Stimulated activated CD4-positive, alpha-beta T cell treated with anti-CD3 and anti-CD28 coated beads, Interleukin-12 subunit alpha, Interleukin-12 subunit beta, amount 100 ng/mL, for 24 hours (primary cell): ENCODE measurements at places on chromosomes 13 and 19.

DNA sequence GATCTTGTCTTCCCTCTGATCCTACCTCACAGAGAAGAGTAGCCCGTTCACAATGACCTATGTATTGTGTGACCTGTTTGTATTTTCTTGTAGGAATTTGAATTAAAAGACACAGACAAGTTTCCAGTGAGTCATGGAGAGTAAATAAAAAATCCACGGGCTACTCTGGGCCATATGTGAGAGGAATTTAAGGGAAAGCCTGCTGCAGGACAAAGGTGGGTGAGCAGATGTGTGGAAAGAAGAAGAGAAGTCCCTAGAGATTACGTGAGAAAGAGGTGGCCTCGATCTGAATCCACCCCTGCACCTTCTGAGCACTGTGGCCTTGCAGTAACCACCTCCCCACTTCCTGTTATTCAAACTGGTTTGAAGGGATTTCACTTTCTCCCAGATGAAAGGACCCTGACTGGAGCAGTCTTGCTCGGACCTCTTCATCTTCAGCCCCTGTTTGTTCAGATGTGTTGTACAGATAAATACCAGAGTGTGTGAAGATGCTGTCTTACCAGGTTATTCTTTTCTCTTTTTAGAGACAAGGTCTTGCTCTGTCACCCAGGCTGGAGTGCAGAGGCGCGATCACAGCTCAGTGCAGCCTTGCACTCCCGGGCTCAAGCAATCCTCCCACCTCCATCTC lies 205.4 kb downstream of the PDS5B start:
- no peak for DNase-seq

DNA sequence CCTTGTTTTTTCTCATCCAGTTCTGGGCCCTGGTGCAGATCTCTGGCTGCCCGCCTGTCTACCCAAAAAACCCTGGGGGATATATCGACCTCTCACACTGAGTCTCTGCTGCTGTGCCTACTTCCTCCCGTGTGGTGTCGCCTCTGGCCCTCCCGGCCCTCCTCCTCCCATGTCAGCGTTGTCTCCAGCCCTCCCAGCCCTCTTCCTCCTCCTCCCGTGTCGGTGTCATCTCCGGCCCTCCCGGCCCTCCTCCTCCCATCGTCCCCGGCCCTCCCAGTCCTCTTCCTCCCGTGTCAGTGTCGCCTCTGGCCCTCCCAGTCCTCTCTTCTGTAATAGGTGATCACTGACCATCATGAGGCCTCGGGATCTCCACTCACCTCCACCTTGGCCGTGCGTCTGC lies 81.8 kb downstream of the GPR12 start:
- DNase-seq: no peak

GRCh38 chr13:98892077-98892476 lies 85.8 kb downstream of the DOCK9 start:
- DNase-seq: no peak

DNA sequence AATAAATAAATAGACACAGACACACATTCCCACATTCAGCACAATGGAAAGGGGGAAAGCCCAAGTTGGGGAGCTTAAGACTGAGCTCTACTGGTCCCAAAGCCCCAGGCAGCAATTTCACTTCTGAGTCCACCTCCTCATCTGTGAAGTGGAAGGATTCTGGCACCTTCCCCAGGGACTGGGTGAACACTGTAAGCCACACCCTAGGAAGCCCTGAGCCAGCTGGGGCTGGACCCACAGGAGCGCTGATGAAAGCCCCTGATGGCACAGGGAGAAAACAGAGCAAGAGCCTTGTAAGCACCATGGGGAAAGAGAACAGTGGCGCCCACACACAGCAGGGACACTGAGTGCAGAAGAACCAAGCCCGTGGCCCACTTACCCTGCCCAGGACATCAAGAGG lies 37.8 kb downstream of the EPS15L1 start:
- no peak for DNase-seq

- DNase-seq: no peak
Measured at GRCh38 chr19:46979126-46980105, 40.2 kb upstream of the NPAS1 start.

DNA sequence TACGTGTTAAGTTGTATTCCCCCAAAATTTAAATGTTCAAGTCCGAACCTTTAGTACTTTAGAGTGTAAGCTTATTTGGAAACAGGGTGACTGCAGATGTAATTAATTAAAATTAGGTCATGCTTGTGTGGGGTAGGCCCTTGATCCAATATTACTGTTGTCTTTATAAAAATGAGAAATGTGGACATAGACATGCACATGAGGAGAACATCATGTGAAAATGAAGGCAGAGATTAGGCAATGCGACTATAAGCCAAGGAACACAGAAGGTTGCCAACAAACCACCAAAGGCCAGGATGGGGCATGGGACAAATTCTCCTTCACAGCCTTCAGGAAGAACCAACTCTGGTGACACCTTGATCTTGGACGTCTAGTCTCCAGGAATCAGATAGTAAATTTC lies 1698.4 kb upstream of the SLC10A2 start:
- DNase-seq: no peak
